ENCODE measurements at places on chromosomes 6 and 20.

DNA sequence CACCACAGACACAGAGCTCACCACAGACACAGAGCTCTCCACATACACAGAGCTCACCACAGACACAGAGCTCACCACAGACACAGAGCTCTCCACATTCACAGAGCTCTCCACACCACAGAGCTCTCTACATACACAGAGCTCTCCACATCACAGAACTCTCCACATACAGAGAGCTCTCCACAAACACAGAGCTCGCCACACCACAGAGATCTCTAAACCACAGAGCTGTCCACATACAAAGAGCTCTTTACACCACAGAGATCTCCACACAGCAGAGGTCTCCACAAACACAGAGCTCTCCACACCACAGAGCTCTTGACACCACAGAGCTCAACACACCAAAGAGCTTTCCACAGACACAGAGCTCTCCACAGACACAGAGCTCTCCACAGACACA, 55.8 kb downstream of the ERMARD start:
- DNase-seq, result no peak

DNA sequence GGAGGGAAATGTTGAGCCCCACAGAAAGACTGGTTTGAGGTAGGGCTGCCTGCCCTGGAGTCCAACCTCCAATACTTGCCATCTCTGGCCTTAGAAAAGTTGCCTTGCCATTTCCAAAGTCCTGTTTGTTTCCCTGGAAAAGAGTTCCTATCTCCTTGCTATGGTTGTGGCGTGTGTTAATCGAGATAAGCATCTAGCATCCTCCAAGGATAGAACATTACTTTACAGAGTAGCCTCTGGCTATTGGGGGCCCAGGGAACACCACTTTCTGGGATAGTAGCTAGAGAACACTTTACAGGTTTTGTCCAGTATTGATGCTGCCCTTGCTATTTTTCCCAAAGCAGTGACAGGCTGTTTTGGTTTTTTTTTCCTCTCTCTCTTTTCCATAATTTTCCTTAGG, 57.4 kb upstream of the SASH1 start:
- no peak for DNase-seq

GRCh38 chr6:36731622-36732310, 34.1 kb downstream of the RAB44 start:
- no peak for DNase-seq

DNA sequence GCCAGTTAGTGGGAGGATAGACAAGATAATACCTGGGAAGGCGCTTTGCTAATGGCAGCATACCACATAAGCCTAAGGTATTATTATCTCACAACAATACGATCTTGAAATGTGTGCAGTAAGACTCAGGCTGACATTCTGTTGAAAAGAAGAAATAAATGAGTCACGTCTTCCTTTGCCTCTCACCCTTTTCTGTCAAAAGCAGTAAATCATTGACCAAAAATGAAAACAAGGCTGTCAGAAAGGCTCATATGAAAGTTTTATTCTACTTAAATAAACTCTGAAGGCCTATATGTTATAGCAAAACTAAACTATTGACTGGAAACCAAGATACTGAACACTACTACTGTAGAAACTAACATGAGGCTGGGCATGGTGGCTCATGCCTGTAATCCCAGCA, 43.1 kb upstream of the IL20RA start:
- no peak for DNase-seq

DNA sequence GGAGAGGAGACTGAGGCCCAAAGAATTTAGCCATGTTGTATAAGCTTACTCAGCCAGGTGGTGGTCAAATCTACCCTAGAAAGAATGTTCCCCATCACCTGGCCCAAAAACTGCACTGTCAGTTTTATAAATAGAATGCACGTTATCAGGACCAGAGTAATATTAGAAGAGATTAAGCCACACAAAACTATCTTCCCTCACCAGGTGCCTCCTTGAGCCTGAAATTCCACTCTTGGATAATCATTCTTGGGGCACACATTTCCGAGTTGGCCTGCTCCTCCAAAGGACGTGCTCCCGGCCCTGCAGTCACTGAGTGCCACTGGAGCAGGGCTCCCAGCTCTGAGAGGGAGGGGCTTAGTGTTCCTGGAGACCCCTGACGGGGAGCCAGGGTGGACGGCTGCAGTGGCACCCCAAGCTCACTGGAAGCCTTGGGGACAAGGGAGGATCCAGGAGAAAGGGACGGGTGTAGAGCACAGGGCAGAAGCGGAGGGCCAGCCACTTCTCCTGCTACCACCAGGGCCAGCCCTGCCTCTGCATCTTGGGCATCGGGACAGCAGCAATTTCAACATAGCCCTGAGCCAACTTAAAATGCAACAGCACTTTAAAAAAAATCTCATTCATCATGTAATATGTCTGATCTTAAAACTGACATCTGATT, 160.8 kb upstream of the QKI start:
- no peak for DNase-seq

- no peak for DNase-seq
These were observed 16.9 kb upstream of the SLC16A10 start for GRCh38 chr6:111070105-111071005.

DNA sequence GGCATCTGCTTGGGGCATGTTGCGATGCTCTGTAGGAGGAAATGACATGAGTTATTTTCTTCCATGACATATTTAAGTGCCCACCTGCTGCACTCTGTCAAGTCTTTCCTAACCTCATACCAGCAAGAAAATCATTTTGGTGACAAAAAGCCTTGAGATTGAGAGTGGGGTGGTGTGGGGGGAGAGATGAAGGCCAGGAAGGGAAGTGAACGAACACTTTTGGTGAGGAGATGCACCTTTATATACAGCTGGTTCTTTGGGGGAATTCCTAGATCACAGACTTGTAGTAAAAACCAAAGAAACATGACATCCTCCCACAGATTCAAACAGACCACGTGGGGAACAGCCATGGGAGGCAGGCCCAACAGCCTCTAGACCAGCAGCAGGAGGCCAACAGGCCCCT, 26.1 kb downstream of the NCOA5 start:
- no peak for DNase-seq

GRCh38 chr6:74250161-74250818, 554.3 kb downstream of the CD109 start:
- no peak for DNase-seq

DNA sequence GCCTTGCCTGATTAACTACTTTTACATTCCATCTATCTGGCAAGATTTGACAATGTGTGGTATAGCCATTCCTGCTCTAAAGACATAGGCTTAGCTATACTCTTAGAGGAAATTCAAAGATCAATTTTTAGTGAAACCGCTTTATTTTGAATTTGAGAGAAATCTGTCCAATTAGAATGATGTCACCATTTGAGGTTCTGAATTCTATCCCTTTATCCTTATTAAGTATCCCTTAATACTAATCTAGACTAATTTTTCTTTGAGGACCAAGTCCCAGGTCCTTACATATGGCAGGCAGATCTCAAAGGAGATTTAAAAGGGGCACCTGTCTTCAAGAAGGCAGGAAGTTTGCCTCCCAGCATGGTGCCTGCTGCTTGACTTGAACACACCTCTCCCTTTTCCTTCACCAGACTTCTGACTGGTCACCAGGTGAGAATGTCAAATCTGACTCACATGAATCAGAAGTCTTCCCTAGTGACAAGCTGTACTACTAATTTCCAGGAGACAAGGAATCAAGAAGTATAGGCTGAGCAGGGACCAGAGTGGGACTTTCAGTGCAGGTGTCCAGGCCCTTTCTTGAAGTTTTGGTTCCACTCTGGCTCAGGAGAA, 15.0 kb upstream of the MRAP2 start:
- no peak for DNase-seq

DNA sequence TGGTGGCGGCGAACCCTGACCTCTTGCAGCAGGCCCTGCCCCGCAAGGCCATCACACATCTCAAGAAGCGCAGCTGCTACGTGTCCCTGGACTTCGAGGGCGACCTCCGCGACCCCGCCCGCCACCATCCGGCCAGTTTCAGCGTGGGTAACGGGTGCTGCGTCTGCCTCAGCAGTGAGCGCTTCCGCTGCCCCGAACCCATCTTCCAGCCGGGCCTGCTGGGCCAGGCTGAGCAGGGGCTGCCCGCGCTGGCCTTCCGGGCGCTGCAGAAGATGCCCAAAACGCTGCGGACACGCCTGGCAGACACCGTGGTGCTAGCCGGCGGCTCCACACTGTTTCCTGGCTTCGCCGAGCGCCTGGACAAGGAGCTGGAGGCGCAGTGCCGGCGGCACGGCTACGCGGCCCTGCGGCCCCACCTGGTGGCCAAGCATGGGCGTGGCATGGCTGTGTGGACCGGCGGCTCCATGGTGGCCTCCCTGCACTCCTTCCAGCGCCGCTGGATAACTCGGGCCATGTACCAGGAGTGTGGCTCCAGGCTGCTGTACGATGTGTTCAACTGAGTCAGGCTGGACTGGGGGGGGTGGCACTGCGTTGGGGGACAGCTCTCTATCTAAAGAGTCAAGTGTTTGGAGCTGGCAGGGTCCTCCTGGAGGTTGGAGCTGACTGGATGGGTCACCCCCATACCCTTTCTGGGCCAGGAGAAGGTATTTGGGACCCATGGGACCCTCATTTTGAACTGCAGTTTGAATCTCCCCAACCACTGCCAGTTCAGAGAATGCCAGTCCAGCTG, 1.1 kb downstream of the ACTL10 start:
- peak; percentile 55 for DNase-seq

DNA sequence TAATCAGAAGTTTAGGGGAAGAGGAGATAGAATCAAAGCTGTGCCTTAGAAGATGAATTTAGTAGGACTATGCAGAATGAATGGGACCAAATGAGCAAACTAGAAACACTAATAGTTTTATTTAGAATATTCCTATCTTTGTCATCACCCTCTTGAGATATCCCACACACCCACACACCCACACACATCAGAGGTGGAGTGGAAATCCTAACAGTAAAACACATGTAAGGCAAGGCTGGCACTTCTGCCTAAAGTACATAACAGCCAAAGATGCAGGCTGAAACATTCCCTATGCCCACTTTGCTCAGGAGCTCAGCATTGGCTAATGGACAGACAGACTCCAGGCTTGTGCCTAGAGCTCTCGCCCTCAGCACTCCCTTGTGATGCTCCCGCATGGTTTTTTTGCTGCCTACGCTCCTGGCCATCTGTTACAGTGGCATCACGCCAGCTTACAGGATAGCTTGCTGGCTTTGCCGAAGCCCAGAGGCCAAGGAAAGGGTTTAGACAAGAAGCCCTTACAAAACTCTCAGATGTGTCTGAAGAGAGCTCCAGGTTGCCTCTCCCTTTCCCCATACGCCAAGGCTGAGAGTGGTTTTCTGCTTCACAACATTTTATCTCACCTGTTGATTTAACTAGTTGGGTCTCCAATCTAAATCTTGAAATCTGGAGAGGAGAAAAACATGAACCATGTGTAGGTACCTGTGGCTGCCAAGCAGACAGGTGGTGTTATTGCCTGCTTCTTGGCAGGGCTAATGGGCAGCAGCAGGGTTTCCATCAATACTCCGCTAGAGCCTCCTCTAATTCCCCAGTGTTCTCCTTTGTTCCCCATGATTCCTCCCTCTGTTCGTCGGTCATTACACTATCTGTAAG, 282.6 kb upstream of the ID4 start:
- no peak for DNase-seq

GRCh38 chr20:15359056-15359455, 1021.6 kb upstream of the FLRT3 start:
- peak; percentile 37 for DNase-seq

- peak; percentile 15 for DNase-seq
These were observed 40.9 kb downstream of the ZFP64 start for GRCh38 chr20:52150440-52151258.

DNA sequence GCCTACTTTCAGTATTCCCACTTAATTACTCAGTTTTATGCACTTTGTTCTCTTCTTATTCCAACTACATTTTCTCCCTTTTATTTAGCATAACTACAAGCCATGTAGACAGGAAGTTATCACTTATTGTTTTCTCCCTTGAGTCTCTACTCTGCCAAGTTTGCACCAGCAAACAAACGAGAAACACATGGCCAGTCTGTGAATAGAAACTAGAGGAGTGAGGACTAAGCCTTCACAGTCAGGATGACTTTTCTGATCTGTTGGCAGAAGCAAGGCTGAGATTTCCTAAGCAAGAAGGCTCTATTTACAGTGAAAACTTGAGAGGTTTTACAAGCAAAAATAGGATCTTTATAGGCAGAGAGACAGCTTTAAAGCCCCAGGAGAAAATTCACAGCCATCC, 69.8 kb upstream of the TINAG start:
- DNase-seq, result peak; percentile 72

DNA sequence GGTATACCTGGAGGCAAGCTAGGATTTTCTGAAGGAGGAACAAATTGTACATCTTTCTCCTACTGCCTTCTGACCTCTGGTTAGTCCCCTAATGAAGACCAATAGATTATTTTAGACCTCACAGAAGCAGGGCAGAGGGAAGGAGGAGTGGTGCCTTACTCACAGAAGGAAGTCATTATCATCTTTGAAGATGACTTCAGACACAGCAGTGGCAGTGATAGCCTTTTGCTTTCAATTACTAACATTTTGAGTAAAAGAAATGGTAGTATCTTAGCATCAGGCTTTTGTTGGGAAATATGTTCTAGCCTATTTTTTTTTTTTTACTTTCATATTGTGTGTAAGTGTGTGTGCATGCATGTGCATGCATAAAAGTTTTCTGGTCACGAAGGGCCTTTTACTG, 164.2 kb upstream of the PLN start:
- no peak for DNase-seq

DNA sequence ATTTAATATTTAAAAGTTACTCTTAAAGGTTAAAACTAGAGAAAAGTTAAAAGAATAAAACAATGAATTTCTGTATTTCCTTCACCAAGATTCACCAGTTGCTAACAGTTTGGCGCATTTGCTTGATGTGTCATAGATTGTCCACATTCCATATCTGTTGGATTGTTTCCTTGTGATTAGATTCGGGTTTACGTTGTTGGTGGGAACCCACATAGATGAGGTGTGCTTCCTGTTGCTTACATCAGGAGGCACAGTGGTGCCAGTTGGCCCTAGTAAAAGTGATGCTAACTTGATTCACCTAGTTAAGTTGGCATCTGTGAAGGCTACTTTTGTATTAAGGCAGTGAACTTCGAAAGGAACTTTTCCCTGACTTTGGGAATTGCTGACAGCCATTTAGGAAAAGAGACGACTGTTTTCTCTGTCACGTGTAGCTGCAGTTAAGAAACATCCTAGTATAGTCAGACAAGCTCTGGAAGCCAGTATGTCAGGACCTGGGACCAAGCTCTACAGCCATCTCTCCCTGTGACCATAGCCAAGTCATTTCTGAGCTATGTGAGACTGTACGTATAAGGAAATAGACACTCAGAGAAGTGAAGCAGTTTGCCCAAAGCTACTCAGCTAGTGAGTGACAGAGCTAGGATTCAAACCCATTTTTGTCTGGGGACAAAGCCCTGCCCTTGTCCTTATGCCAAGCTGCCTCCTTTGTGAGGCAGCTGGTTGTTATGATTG, 49.0 kb downstream of the PPARD start:
- DNase-seq, result no peak

DNA sequence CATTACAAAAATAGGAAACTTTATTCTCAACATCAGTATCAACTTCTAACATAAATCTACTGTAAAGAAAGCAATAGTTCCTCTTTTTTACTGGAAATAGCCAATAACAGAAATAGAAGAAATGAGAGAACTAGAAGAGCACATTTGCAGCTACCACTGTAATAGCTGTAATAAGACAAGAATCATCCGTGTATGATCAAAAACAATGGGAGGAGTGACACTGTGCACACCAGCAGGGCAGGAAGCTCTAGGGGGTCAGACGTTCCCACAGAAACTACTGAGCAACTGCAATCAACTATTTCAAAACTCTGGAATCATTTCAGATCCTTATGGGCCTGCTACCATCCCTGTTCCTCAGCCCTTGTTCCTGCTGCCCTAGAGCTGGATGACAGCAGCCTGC, 43.7 kb downstream of the NINL start:
- DNase-seq, result no peak

- no peak for DNase-seq
These were observed 13.4 kb downstream of the PHIP start for GRCh38 chr6:79064635-79065034.

- no peak for DNase-seq
These were observed 50.6 kb downstream of the SLC22A3 start for GRCh38 chr6:160398674-160399271.
